ENCODE measurements at places on chromosomes 2 and 18. TPM values are rescaled to one million over a fixed set of nuclear protein-coding genes. Genes with fewer than 3 reads are reported as not detected.

The MARS2 gene
- total RNA-seq: 5.8 TPM

The LCT gene
- total RNA-seq: 0.25 TPM

The HSPD1 gene
- 151 TPM for total RNA-seq

GRCh38 chr2:14587119-14587518, 45.4 kb upstream of the LRATD1 start:
- DNase-seq: peak; percentile 41

DNA sequence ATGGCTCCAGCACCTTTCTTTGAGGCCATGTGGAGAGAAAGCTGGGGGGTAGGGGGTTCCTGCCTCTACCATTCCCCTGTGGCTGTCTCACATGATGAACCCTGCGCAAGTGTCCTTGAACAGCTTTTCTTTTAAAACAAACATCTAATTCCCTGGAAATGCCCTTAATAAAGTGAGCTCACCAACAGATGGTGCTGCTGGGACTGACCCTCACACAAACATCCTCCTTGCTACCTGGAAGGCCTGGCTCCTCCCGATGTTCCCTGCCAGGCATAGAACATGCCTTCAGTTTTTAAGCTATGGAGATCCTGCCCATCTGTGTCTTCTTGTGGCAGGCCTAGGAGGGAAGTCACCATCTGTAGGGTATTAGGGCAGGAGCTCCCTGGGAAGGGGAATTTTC, 60.7 kb upstream of the GATA6 start:
- DNase-seq: no peak

Data from GM23248 (cell line).